CD8-positive, alpha-beta T cell (primary cell): ENCODE measurements at places on chromosomes 7 and 10.

DNA sequence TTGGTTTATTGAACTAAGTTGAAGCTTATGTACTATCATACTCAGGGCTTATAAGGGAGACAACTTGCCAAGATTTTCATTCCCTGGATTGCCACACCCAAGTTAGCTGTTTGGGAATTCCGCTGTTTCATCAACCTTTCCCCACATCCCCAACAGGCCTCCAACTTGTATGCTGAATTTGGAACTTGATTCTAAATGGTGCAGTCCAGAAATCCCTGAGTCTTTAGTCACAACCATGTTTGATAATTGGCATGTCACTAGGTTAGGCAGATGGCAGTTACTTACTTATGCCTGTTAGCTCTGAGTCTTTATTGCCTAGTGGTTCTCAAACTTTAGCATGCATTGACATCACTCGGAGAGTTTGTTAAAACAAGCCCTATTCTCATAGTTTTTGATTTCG lies 135.4 kb upstream of the PRPS1L1 start:
- no peak for DNase-seq

DNA sequence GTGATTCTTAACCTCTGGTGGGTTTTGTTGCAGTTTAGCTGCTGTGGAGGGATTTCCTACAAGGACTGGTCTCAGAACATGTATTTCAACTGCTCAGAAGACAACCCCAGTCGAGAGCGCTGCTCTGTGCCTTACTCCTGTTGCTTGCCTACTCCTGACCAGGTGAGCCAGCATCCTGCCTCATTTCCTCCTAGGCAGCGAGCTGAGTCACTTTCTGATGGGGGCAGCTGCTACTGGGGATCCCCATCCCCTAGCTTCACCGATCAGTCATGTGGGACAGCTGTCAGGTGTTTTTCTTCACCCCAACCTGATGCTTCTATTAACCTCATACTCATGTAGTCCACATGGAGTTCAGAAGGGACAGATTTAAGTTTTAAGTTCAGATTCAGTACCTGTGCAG lies 21.7 kb upstream of the SMO start:
- DNase-seq = no peak

DNA sequence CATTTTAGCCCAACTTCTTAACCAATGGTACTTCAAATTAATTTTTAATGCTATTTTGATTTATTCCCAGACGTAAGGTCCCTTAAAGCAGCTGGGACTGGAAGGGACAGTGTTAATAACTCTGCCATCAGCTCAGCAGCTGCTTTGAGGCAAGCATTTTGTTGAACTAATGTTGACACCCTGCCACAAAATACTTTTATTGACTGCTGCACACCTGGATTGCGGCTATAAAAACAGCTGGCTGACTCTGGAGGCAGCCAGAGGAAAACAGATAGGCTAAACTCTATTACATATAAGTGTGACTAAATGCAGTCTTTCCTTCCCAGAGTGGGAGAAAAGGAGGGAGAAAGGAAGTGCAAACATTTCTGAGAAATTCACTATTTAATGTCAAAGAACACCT lies 77.6 kb downstream of the ETV1 start:
- DNase-seq = no peak

DNA sequence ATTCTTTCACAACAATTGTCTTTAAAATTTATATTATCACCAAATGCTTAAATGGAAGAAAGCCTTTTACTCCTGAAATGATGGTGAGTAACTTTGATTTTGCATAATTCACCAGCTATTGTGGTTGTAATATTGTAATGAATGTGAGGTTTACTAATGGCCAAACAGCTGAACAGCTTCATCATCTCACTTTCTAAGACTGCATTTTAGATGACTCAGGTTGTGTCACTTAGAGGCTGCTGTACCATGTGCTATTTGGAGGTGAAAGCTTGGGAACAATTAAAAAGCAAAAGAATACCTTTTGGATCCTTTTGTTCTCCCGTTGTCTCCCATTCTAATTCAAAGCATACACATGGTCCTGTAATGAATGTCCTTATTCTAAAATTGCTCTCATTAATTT lies 604.0 kb upstream of the PFKP start:
- DNase-seq = no peak

DNA sequence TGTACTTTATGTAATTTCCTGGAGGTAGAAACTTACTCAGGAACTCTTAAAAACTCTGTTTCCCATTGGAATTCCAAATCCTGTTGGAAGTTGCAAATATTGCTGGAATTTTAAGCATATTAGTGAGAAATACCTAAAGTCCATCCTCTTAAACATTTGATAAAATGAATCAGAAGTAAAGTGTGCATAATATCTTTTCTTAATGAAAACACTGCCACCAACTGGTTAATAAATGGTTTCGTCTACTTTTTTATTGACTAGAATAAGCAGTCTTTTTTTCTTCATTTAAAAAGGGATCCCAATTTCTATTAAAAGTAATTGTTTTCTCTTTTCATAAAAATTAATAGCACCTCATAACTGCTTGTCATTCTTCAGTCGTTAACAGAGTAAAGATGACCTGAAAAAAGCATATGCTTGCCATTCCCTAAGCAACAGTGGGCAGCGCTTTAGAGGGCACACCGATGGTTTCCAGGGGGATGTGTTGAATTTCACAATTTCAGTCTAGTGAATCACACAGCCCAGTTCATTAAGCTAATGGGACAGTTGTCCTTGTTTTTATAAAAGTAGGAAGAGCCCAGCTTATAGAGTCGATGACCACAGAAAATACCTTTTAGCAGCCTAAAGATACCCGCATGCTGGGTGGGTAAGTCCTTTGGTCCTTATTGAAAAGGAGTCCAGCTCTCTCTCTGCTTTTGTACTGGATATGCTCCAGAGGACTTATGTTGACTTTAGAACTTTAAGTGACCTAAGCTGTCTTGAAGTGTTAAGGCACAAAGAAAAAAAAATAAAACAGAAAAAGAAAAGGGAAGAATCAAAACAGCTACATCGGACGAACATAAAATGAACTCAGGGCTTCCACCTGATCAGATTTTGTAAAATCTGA lies 28.5 kb downstream of the NPS start:
- no peak for DNase-seq

DNA sequence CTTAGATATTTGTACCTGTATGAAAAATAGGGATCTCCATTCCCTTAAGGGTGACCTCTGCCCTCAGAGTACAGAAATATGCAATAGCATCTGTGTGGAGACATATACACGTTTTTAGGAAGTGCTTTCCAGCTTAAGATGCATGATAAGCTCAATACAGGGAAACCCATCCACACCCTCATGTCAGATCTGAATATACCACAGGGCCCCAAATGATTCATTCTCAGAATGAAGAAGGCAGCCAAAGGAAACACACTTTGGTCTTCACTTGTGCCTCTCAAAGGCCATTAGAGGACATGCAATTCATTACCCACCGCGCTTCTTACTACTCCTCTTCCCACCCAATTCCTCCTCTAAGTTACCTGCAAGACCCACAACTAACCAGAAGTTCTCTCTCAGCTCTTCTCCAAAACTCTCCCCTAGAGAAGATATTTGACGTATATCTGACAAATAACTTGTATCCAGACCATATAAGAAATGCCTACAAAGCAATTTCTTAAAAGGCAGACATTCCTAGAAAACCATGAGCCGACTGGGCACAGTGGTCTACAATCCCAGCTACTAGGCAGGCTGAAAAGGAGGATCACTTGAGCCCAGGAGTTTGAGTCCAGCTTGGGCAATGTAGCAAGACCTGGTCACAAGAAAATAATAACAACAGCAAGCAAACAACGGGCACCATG lies 103.0 kb downstream of the OAT start:
- DNase-seq = no peak
